Myocyte (in vitro differentiated cells): ENCODE measurements at places on chromosomes 13 and 19.

GRCh38 chr19:15432629-15433518 is 14.1 kb upstream of the AKAP8L start:
- peak; percentile 94 for DNase-seq

GRCh38 chr19:15262011-15262410 is 29.8 kb upstream of the EPHX3 start:
- DNase-seq = no peak

GRCh38 chr13:20891034-20891433 is 11.5 kb downstream of the XPO4 start:
- DNase-seq = no peak

- DNase-seq = no peak
Measured at GRCh38 chr19:39180749-39181148, 16.0 kb upstream of the NCCRP1 start.

DNA sequence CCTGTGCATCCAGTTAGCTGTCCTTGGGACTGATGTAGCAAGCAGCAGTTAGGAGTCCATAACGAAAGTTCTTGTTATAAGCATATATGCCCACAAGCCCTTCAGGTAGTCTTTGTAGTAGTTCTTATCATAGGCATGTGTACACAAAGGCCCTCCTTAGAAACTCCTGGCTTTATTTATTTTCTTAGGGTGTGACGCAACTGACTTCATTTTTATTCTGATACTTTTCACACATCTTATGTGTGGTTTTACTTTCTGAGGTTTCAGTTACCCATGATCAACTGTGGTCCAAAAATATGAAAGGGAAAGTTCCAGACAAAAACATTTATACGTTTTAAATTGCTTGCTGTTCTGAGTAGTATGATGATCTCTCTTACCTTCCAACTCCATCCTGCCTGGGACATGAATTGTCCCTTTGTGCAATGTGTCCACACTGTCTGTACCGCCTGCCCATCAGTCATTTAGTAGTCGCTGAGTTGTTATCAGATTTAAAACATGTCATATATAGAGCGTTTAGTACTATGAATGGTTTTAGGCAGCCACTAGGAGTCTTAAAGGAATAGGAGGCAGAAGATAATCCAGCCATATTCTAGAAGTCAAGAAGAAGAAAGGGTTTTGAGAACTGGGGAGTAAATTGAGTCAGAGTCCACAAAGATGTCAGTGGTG is 19.4 kb downstream of the GPC5 start:
- DNase-seq = no peak
